ENCODE measurements at places on chromosomes 2 and 18.

DNA sequence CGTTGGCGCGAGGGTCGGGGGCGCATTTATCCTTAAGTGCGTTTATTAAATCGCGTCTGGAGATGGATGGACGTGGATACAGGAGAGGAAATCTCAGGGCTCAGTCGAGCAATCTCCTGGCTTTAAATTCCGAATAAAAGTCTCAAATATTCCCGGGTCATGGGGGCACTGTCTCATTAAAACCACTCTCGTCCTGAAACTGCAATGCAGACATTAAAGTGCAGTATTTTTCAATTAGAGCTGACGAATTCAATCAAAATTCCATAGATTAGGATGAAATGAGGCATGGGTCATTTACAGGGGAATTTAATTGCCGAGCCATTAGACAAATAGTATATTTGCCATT is 10.7 kb upstream of the GBX2 start:
- no peak for DNase-seq

DNA sequence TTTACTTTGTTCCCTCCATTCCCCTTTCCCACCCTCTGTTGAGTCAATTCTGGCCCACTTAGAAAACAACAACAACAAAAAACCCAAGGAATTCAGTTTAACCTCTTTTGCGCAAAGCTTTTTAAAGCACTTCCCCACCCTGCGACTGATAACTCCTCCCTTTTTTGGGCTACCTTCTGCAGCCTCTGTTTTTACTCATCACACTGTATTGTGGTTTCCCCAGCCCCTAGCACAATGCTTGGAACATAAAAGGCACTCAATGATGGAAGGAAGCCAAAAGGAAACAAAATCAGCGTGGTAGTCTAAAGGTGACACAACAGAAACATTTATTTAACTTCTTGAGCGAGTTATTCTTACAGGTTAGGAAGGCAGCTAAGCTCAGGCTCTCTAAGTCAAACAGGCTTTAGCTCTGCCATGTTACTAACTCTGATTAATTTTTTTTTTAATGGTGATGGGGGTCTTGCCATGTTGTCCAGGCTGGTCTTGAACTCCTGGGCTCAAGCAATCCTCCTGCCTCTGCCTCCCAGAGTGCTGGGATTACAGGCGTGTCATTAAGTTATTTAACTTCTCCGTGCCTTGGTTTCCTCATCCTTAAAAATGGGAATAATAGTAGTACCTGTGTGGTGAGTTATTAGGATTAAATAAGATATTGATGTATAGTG is 1.3 kb downstream of the CEP68 start:
- DNase-seq, result no peak

DNA sequence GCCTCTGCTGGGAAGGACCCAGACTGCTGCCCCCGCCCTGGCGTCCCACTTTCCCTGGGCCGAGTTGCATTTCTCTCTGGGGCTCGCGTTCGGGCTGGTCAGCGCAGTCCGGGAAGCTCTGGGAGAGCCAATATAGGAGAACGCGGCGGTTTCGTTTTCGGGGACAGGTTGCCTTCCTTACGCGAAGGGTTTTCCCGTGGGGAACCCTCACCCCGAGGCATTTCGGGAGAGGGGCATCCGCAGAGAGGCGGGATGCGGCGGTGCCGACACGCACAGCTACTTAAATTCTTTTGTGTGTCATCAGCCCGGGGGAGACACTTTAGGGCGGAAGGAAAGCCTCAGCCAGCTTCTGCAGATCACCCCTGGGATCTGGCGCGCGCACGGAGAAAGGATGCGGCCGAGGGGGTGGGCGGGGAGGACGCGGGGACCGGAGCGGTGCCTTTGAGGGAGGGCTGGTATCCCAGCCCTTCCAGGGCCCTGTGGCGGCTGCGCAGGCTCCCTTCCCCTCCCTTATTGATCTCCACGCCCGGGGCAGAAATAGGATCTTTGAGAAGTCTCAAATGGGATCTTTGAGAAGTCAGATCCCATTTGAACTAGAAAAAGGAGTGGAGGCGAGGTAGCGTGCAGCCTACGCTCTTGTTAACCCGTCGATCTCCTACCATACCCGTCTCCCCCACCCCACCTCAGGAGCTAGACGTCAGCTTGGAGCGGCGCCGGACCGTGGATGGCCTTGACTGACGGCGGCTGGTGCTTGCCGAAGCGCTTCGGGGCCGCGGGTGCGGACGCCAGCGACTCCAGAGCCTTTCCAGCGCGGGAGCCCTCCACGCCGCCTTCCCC is 1.2 kb downstream of the GATA6 start:
- DNase-seq, result no peak

- no peak for DNase-seq
Observed at GRCh38 chr2:113278742-113279139, at the start of gene PAX8. Gene PAX8, minus strand, starts transcription at chr2:113278921. Its CDS starts 527 bp downstream, at chr2:113278394.

GRCh38 chr2:70789304-70790135 is 923 bp downstream of the FIGLA start:
- no peak for DNase-seq

GRCh38 chr18:70337139-70337972 is 48.5 kb downstream of the SOCS6 start:
- DNase-seq, result no peak

- no peak for DNase-seq
Observed at GRCh38 chr2:8605351-8606065, 76.3 kb upstream of the ID2 start.

DNA sequence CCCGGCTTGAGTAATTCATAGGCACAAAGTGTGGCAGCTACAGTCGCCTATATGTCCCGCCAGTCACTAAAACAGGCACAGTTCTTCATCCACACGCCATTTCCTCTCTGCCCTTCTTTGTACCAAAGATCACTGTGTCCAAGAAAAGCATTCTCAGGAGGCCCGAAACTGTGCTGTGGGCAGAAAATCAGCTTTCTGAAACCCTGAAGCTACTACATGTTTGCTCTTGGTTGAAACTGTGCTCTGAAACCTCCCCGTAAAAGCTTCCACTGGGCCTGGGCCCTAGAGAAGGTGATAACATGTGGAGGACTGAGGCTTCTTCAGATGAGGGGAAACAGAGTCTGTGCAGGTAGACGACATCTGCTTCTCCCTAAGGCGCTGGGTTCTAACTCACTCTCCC is 75.6 kb upstream of the ID2 start:
- DNase-seq, result no peak

GRCh38 chr2:134594399-134594798 is 124.4 kb downstream of the TMEM163 start:
- no peak for DNase-seq

DNA sequence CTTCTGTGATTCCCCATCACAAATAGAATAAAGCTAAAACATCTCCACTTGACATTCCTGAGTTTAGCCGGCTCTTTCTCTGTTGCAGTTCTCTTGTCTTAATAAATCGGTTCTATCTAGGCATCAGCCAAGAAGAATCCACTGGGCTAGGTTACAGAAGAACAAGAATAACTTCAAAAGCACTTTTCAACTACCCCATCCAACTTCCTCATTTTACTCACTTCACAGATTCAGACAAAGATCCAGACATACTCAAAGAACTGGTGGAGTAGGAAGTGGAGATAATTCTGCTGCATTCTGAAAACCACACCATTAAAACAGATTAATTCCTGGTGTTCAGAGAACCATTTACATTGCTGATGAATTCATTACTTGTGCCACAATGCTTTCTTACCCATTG is 9.6 kb upstream of the ALPK2 start:
- no peak for DNase-seq

DNA sequence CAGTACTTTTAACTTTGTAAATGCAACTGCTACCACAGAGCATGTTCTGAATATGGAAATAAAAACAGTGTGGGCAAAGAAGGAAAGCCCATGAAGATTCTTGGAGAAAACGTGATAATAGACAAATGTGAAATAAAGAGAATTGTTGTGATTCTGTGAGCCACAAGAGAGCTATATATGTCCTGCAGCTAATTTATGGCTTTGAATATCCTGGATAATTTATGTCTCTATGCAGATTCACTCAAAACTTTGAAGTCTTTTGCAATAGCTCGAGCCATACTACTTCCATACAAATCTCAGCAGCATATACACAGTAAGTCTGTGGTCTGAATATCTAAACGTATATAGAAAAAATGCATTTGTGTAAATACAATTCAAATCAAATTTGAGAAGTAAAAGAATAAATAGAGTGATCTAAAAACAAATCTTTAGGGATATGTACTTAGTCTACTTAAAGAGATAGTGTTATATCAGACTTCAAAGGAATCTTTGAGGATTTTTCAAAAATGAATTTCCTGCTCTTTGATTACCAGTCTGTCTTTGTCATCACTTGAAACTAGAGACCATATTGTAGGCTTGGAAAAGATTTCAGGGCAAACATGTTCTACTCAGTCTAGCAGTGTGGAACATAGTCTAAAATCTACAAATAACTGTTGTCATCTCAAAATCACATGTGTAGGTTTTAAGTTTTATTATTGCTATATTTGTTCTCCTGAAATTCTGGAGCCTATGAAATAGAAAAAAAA is 107.1 kb downstream of the CSRNP3 start:
- DNase-seq, result no peak

DNA sequence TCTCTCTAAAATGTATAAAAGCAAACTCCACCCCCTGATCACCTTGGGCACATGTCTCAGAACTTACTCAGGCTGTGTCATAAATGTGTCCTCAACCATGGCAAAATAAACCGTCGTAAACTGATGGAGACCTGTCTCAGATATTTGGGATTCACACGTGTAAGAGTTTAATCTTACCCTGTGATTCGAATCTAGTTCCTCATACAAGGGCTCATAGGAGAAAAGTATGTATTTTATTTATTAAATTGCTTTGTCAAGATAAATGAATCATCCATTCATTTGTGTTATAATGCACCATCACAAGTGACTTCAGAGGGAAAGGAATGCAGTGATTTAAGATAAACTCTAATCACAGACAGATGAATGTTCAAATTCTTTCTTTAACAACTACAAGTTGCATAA is 712.5 kb upstream of the LRATD1 start:
- DNase-seq, result no peak

DNA sequence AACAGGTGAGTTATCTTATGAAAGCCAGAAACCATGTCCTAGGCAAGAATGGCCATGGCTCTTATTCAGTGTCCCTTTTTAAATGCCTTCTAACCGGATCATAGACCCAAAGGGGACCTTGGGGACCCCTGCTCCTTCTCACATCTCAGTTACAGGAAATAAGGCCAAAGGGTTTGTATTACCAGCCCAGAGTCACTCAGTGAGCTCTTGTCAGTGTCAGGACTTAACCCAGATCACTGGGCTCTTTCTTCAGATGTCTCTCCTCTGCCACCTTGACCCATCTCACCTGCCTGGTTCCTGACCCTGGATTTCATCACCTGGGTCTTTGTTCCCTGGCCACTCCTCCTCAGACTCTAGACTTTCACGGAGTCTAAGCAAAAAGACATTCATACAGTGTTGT is 556.7 kb downstream of the CMPK2 start:
- no peak for DNase-seq

DNA sequence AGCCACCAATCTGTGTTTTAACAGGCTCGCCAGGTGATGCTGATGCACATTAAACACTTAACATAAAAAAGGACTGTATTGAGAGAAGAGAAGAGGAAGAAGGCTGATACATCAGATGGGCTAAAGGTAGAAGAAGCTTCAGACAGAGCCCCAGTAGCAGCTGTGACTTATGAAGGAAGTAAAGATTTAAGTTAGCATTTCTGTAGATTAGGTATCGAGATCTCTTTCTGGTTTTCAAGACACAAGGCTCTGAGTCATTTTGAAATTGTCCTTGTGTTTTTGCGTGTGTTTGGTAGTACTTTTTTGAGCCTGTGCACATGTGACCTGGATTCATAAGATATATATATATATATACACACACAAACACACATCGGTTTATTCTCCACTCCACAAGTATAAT is 40.6 kb upstream of the GCFC2 start:
- no peak for DNase-seq

DNA sequence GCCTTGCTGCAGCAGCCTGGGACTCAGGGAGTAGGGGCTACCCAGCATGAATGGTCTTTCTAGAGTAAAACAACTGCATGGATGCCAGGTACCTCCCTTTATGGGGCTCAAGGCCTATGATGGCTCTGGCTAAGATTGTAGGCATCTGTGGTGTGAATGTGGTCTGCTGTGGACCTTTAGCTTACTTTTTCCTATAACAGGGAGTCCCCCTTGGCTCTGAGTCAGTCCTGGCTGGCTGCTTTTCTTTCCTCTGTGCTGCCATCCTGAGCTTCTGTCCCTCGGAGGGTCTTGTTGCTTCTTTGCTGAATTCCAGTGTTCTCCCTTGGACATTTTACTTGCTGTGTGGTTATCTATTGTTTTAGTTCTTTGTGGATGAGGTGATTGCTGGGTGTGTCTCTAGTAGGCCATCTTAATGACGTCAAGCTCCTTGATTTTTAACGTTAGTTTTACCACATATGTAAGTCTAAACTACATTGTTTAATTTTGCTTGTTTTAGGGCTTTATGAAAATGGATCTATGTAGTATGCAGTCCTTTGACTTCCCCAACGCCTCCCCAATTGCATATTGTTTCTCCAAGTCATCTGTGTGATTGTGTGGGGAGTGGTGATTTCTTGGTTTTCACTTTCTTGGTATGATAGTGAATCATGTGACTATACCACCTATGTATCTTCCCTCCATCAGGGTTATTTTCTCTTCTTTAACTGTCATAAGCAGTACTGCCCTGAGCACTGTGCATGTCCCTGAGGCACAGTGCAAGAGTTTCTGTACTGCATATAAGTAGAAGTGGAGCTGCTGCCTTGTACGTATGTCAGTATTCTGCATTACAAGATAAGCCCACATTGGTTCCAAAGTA is 92.4 kb downstream of the NCK2 start:
- DNase-seq, result no peak

DNA sequence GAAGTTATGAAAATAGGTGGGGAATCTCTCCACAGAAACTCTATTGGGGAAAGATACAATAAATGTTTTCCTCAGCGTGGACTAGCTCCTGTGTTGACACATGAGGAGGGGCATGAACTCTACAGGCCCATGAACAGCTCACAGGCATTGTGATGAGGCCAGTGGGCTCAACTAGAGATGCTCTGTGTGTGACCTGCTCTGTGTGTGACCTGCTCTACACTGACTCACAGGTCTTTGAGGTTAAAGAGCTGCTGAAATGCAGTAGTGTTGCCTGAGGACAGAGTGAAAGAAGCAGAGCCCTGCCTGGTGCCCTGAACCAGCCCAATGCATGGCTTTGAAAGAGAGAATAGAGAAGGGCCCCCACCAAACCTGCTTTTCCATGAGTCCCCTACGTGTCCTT is 117.6 kb downstream of the MCFD2 start:
- no peak for DNase-seq

GRCh38 chr2:5741242-5741641 is 49.1 kb downstream of the SOX11 start:
- DNase-seq, result no peak

DNA sequence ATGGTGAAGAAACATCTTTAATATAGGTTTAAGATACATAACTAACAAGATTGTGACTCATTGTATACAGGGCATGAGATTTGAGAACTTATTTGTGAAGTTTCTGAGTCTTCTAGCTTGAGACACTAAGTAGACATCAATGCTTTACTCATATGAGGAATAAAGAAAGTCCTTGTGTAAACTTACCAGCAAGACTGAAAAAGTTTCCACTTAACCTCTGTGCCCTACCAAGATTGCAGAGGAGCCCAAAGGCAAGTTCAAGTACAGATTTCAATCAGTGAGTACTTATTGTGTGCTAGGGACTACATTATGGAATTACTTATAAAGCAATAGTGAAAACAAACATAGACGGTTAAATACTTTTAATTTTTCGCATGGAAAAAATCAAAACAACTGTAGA is 1041.2 kb upstream of the CELF4 start:
- DNase-seq, result no peak

GRCh38 chr2:70620020-70620419 is 66.4 kb upstream of the TGFA start:
- no peak for DNase-seq

Data from stimulated activated CD4-positive, alpha-beta T cell treated with anti-CD3 and anti-CD28 coated beads, Interleukin-1b, Interleukin-23, amount 100 ng/mL, for 1 hour (primary cell).